ENCODE measurements at places on chromosomes 7 and 10. TPM values are rescaled to one million over a fixed set of nuclear protein-coding genes. Genes with fewer than 3 reads are reported as not detected.

The ENO4 gene
- 0.69 TPM for polyA plus RNA-seq

The PIP gene
- 43.4 TPM for polyA plus RNA-seq

The C10orf143 gene
- polyA plus RNA-seq: 3.2 TPM

The NEUROG3 gene
- 0.05 TPM for polyA plus RNA-seq

The NUTM2E gene
- polyA plus RNA-seq: 0.85 TPM

The TMEM130 gene
- 0.77 TPM for polyA plus RNA-seq

The CYP2C8 gene
- polyA plus RNA-seq: 0.53 TPM

The TMEM270 gene
- 0.19 TPM for polyA plus RNA-seq

The ACSM6 gene
- polyA plus RNA-seq: not detected

The SEMA3E gene
- 1.0 TPM for polyA plus RNA-seq

The NDUFB8 gene
- 290 TPM for polyA plus RNA-seq

The ARHGEF35 gene
- polyA plus RNA-seq: 12.4 TPM

The RBP3 gene
- polyA plus RNA-seq: 0.01 TPM

The PALS2 gene
- 2.4 TPM for polyA plus RNA-seq

The WEE2 gene
- polyA plus RNA-seq: not detected

The COA1 gene
- 37.6 TPM for polyA plus RNA-seq

The HECTD2 gene
- 7.0 TPM for polyA plus RNA-seq

DNA sequence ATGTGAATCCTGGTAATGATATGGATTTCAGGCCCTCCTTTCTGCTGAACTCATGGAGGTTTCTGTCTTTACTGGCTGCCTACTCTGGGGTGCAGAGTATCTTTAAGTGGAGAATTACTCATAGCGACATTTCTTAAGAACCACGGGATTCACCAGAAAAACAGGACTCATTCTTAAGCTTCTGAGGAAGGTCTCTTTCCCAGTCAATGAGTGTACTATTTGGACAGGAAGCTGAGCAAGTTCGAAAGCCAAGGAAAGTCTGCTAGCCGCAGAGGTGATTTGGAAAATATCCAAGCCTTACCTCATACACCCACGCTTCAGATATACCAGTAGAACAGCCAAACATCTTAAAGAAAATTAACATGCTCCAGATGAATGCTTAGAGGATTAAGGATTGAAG is 377.6 kb upstream of the MYO3A start:
- H3K27me3 ChIP-seq: no peaks in the 10 kb centered on the region
- no peaks in the 10 kb centered on the region for H3K36me3 ChIP-seq
- H3K4me1 ChIP-seq: no peaks in the 10 kb centered on the region
- no peak overlapping the region for H3K4me3 ChIP-seq
- DNase-seq: peak; percentile 47

DNA sequence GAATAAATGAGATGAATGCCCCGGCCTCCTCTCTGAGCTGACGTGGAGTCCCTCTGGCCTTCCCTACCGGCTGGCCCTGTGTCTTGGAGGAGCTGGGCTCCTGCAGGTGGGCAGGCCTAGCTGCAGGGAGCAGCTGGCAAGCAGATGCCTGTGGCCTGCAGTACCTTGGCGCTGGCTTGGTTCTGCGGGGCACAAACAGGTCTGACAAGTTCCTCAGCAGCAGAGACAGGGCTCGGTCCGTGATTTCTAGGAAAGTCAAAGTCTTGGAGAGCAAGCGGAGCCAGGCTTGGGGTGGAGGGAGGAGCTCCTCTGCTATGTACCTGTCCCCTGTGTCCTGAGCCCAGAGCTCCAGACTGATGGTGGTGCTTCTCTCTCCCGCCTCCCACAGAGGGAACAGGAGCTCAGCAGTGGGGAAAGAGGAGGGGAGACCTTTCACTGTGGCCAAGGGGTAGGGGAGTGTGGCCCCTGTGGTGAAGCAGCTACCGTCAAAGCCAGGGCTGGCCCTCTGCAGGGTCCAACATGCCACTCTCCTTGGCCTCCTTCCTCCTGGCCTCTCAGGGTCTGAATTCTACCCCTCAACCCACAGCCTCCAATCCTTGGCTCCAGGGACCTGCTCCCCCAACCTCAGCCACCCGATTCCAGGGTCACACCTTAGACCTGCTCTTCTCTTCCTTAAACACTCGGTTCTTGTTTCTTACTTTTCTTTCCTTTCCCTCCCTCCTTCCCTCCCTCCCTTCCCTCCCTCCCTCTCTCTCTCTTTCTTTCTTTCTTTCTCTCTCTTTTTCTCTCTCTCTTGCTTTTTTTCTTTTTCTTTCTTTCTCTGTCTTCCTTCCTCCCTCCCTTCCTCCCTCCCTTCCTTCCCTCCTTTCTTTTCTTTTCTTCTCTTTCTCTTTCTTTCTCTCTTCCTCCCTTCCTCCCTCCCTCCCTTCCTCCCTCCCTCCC is 20.1 kb downstream of the MYL10 start:
- H3K27me3 ChIP-seq: no peaks in the 10 kb centered on the region
- H3K4me3 ChIP-seq: no peak overlapping the region
- H3K36me3 ChIP-seq: no peaks in the 10 kb centered on the region
- H3K4me1 ChIP-seq: peaks cover 3% of the 10 kb centered on the region

GRCh38 chr10:45409782-45410181 is 35.8 kb downstream of the ALOX5 start:
- no peaks in the 10 kb centered on the region for H3K4me1 ChIP-seq

DNA sequence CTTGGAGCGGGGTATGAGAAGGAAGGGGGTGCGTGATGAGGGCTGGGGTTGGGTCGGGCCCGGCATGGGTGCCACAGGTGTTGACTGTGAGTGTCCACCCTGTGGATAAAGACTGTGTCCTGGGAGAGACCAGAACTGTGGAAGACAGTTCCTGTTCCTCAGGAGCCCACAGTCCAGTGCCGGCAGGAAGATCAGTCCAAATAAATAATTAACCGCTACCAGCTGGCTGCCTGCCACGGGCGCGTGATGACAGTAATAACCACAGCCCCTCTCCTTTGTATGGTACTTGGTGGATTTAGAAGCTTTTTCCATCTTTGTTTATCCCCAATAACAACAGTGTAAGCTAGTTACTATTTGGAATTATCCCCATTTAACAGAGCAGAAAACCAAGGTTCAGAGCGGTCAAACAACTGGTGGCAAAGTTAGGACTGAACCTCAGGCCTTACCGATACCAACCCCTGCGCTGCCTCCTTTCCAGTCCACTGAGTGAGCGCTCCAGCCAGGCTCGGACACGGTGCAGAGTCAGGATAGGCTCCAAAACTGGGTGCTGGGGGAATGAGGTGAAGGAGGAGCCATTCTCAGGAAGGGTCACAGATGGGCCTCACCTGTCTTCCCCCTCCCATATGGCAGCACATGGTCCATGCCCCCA is 5.1 kb downstream of the ZMIZ1 start:
- H3K36me3 ChIP-seq: no peaks in the 10 kb centered on the region
- peaks cover 67% of the 10 kb centered on the region for H3K4me1 ChIP-seq
- H3K27me3 ChIP-seq: no peaks in the 10 kb centered on the region
- DNase-seq: peak; percentile 81
- no peak overlapping the region for H3K4me3 ChIP-seq

- H3K27ac ChIP-seq: no peak overlapping the region
- no peak overlapping the region for H3K4me3 ChIP-seq
- no peak for DNase-seq
- H3K27me3 ChIP-seq: no peaks in the 10 kb centered on the region
- no peaks in the 10 kb centered on the region for H3K36me3 ChIP-seq
- H3K4me1 ChIP-seq: peaks cover 2% of the 10 kb centered on the region
These were observed 9.6 kb downstream of the ELMO1 start for GRCh38 chr7:37438906-37439652.

GRCh38 chr7:16344927-16345326 is 76.4 kb downstream of the CRPPA start:
- no peak overlapping the region for H3K4me3 ChIP-seq
- no peak for DNase-seq
- peaks cover 5% of the 10 kb centered on the region for H3K4me1 ChIP-seq
- no peak overlapping the region for H3K27ac ChIP-seq

- DNase-seq: peak; percentile 6
- no peaks in the 10 kb centered on the region for H3K36me3 ChIP-seq
- no peaks in the 10 kb centered on the region for H3K27me3 ChIP-seq
- H3K4me3 ChIP-seq: no peak overlapping the region
These were observed 9.9 kb upstream of the SRRM3 start for GRCh38 chr7:76191783-76192240.

GRCh38 chr10:33664070-33664469 is 329.6 kb upstream of the NRP1 start:
- H3K27ac ChIP-seq: no peak overlapping the region
- no peaks in the 10 kb centered on the region for H3K27me3 ChIP-seq
- DNase-seq: no peak

DNA sequence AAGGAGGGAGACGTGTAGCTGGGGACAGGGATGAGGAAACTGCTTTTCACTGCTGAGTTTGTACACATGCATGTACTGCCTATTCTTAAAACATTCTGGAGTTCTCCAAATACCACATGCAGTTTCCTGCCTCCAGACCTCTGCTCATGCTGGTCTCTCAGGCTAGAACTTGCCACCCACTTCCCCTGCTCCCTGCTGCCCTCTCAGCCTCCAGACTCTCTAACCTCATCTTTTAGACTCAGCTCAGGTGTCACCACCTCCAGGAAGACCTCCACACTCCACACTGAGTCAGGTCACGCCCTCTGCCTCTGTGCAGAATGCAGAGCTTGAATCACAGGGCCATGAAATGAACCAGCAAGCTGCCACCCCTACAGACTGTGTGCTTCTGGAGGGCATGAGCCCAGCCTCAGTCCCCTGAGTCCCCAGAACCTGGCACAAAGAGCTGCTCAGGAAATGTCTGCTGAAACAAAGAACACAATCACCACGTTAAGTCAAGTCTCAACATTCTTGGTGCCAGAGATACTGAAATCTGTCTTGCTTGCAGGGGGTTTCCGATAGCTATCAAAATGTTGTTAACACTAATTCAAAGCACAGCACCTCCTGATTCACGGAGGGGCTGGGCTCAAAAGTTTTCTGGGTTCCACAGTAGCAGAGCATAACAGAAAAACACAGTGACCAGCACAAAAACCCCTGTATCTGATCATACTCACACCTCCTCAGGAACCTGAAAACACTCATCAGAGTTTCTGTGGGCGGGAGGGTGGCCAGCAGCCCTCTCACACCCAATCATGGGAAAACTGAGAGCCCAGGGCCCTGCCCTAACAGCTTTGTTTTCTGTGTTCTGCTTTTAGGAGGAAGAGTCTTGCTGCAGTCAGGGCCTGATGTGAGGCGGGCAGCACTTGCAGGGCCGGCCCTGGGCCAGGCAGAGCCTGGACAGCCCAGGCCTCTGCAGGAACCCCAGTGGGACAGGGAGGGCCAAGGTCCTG is 21.1 kb downstream of the FAM53B start:
- peak overlapping the region; percentile 62 for H3K27ac ChIP-seq
- H3K4me1 ChIP-seq: peaks cover 67% of the 10 kb centered on the region
- DNase-seq: no peak

DNA sequence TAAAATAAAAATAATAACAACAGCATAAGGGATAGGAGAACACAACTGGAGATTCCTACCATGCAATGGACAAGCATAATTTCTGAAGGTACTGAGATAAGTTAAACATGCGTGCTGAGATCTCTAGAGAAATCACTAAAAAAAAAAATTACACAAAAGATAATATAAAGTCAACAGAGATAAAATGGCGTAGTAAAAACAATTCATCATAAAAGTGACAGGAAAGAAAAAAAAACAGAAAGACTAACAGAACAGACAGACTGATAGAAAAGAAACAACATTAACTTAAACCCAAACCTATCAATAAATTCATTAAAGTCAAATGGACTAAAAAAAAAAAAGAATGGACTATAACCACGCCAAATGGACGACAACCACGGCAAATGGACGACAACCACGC is 56.4 kb downstream of the NCAPG2 start:
- H3K27me3 ChIP-seq: no peaks in the 10 kb centered on the region
- H3K4me1 ChIP-seq: no peaks in the 10 kb centered on the region
- no peak overlapping the region for H3K27ac ChIP-seq
- no peak overlapping the region for H3K4me3 ChIP-seq
- H3K36me3 ChIP-seq: peaks cover 19% of the 10 kb centered on the region

DNA sequence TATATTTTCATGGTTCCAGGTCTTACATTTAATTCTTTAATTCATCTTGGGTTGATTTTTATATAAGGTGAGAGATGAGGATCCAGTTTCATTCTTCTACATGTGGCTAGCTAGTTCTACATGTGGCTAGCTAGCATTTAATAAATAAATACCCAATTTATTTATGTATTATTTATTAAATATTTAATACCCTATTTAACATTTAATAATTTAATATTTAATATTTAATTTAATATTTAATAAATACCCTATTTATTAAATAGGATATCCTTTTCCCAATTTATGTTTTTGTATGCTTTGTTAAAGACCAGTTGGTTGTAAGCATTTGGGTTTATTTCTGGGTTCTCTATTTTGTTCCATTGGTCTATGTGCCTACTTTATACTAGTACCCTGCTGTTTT is 111.0 kb upstream of the PCLO start:
- no peak overlapping the region for H3K4me3 ChIP-seq
- H3K27me3 ChIP-seq: no peaks in the 10 kb centered on the region
- H3K36me3 ChIP-seq: no peaks in the 10 kb centered on the region
- no peak overlapping the region for H3K27ac ChIP-seq

DNA sequence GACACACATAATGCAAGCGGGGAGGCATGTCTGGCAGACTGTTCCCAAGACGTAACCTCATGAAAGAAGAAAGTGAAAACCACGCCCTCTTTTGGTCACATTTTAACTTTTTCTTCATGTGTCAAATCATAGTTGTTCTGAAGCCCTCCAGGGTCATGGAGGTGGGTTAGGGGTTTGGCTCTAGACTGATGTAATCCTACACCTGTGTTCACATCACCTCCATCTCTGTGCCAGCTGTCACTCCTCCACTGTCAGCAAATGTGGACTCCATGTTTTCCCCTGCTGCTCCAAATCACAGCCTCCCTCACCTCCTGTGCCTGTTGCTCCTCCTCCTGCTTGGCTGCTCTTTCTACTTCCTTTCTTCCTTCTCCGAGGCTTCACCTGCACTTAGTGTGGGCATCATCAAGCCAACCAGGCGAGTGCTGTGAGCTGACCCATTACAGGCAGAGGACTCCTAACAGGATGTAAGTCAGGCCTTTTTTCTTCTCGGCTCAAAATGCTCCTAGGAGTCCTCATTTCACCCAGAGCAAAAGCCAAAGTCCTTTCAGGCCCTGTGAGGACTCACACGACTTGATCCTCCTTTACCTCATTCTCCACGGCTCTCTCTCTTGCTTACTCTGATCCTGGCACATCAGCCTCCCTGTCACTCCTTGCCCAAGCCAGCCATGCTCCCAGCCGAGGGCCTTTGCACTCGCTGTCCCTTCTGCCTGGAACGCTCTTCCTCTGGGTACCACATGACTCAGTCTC is 66.4 kb upstream of the IFRD1 start:
- no peak overlapping the region for H3K27ac ChIP-seq
- no peak overlapping the region for H3K4me3 ChIP-seq
- no peaks in the 10 kb centered on the region for H3K4me1 ChIP-seq
- no peaks in the 10 kb centered on the region for H3K27me3 ChIP-seq
- no peak for DNase-seq

GRCh38 chr7:46029111-46029704 is 108.1 kb upstream of the IGFBP3 start:
- DNase-seq: no peak
- H3K36me3 ChIP-seq: no peaks in the 10 kb centered on the region
- peaks cover 2% of the 10 kb centered on the region for H3K4me1 ChIP-seq
- H3K27ac ChIP-seq: no peak overlapping the region

DNA sequence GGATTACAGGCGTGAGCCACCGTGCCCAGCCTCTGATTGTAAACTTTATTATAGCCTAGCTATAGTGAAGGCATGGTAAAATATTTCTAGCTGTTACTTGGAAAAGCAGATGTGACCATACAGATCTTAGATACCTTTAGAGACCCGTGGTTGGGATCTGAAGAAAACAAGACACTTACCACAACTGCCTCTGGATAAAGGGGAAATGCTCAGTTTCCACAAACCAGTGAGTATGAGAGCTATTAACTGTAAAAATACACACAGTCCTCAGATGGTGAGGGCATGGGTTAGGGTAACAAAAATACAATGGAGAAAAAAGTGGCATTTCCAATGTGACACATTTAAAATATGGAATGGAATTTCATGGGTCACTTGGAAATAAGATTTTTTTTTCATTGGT is 63.0 kb downstream of the ZNF438 start:
- no peaks in the 10 kb centered on the region for H3K36me3 ChIP-seq
- no peak for DNase-seq
- H3K4me1 ChIP-seq: no peaks in the 10 kb centered on the region
- H3K4me3 ChIP-seq: no peak overlapping the region
